ENCODE measurements at places on chromosomes 4 and X.

GRCh38 chr4:188603646-188604045 is 464.4 kb downstream of the TRIML1 start:
- no peaks in the 10 kb centered on the region for H3K4me1 ChIP-seq
- no peaks in the 10 kb centered on the region for H3K27me3 ChIP-seq
- H3K27ac ChIP-seq, result no peak overlapping the region
- no peak for DNase-seq
- H3K4me3 ChIP-seq, result no peak overlapping the region

DNA sequence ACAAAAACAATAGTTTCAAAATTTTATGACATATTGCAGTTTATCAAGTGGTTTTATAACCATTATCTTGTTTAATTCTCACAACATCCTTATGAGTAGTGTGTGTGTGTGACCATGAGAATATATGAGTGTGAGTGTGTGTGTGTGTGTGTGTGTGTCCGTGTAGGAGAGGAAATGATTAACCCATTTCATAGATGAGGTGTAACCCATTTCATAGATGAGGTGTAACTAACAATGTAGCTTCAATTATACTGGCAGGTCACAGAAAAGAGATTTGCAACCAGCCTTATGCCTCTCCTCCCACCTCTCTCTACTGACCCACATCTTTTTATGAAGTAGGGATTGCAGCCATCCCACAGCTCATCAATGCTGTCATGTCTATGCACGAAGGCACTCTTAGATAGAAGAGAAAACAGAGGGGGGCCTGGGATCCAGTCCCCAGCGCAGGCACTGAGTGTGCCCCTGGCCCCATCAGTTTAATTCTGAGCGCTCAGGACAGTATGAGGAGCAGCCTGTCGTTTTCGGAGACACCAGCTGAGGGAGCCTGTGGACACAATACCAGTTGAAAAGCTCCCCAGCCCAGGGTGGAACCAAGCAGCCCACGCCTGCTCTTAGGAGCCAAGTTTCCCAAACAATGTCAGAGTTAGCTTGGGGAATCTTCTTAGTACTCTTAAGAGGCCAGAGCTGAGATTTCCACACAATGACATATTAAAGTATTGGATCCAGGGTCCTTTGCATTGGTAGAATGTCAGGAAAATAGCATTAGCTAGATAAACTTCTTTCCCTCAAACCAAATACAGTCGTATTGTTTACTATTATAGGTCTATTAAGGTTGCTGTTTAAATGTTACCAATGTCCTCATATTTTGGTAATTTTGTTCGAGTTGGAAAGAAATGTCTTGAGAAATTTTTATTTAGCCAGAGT is 88.6 kb downstream of the PALLD start:
- DNase-seq, result peak; percentile 71
- H3K36me3 ChIP-seq, result no peaks in the 10 kb centered on the region
- H3K27ac ChIP-seq, result no peak overlapping the region
- no peaks in the 10 kb centered on the region for H3K27me3 ChIP-seq

DNA sequence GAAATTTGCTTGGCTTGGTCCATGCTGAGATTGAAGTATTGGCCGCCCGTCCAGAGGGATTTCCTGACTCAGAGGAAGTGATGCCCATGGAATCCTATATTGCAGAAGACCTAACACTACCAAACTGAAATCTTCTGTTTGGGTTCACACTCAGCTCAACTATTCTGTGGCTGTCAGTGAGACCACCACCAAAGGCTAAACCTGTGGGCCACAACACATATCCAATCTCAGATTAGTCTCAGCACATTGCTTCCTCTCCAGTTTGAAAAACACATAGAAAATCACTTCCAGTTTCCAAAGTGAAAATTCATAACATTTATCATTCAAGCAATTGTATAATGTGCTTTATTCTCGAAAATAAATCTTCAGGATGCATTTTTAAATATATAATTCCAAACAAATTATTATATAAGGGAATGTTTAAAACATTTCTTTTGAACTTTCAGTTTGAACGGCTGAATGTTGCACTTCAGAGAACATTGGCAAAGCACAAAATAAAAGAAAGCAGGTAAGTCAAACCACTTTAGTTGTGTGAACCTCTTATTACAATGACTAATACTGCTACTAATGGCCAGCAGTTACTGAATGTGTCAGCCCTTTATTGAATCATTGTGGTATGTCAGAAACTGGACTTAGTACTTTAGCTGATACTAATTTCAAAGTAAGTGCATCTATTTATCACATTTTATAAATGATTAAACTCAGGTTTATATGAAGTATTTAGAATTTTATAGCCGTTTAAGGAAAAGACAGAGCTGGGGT is 37.0 kb downstream of the GUCY1A1 start:
- no peak for DNase-seq
- H3K4me3 ChIP-seq, result no peak overlapping the region
- H3K36me3 ChIP-seq, result peaks cover 4% of the 10 kb centered on the region

DNA sequence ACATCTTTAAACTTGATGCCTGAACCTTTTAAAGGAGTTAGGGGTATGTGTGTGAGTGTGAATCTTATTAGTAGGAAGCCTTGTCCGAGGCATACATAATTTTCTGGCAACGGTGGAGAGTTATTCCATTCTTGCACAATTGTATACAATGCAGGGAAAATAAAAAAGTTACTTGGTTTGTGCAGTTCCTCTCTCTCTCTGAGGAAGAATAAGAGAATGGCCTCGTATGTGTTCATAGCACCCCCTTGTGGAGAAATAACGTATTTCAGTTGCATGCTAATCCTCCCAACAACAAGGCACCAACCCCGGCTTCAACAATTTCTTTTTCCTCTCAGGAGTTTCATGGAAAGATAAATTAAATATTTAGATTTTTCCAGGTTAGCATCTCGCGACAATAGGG is 33.7 kb upstream of the FGF13 start:
- H3K36me3 ChIP-seq, result no peaks in the 10 kb centered on the region
- H3K27ac ChIP-seq, result no peak overlapping the region
- H3K27me3 ChIP-seq, result no peaks in the 10 kb centered on the region
- H3K4me3 ChIP-seq, result no peak overlapping the region
- H3K4me1 ChIP-seq, result peaks cover 3% of the 10 kb centered on the region
